Upper lobe of left lung (tissue), 6 donors: ENCODE measurements at places on chromosomes 5 and 9.
A peak's percentile ranks its signal among the peaks of the same experiment; 100 is the strongest.

DNA sequence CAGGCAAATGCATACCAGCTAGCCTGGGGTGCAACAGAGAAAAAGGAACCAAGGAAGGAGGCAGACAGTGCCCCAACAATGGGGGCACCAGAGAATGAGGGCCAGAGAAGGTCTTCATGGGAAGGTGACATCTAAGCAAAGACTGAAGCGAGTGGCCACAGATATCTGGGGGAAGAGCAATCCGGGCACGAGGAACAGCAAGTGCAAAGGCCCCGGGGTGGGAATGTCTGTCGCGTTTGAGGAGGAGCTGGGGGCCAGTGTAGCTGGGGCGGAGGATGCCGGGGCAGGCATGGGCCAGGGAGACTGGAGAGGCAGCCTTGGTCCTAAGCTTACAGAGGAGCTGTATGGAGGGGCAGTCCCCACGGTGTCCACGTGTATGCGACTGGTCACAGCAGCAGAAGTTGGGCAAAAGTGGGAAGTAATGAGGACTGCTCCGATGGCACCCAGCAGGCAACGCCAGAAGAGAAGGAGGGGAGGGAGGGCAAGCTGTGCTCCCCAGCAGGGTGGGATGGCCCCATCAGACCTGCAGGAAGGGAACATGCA is 19.1 kb downstream of the EEIG1 start:
- no peak overlapping the region for H3K4me3 ChIP-seq
- DNase-seq: no peak
- H3K4me1 ChIP-seq: peaks cover 44% of the 10 kb centered on the region
- no peaks in the 10 kb centered on the region for H3K36me3 ChIP-seq

DNA sequence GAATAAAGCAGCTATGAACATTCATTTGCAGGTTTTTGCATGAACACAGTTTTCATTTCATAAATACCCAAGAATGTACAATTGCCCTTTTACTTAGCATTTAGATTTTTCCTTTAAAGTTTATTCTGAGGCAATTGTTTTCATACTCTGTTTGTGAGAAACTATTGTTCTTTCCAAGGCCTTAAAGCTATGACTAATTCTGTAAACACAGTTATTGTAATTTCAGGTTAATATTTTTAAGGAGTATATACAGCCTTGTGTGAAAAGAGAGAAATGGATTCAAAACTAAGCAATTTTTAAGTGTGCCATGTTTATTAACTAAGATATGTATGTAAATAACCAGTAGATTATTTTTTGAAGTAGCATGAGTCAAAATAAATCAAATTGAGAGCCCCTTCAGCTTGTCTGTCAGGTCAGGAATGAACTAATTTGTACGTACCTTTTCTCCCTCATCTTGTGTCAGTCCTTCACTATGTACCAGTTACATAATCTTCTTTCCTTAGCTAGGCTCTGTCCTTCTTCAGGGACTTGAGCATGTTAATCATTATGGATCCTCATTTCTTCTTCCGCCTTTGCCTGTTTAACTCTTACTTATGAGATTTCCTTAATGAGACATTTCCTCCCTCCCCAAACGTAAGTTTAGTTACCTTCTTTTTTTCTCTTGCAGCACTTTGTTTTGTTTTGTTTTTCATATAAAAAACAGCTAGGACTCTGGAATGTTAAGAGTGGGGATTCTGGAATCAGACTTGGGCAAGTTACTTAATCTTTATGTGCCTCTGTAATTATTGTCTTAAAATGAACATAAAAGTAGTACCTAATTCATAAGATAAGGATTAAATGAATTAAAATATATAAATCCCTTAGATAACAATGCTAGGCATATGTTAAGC is 63.6 kb downstream of the NIPBL start:
- no peak overlapping the region for H3K27ac ChIP-seq
- H3K4me3 ChIP-seq: no peak overlapping the region
- peaks cover 8% of the 10 kb centered on the region for H3K4me1 ChIP-seq
- no peak for DNase-seq
- no peaks in the 10 kb centered on the region for H3K27me3 ChIP-seq
- H3K36me3 ChIP-seq: no peaks in the 10 kb centered on the region

- H3K4me1 ChIP-seq: peaks cover 4% of the 10 kb centered on the region
- H3K4me3 ChIP-seq: no peak overlapping the region
- H3K27me3 ChIP-seq: no peaks in the 10 kb centered on the region
- no peak overlapping the region for H3K27ac ChIP-seq
- H3K36me3 ChIP-seq: no peaks in the 10 kb centered on the region
- DNase-seq: no peak
These were observed 19.7 kb downstream of the SVEP1 start for GRCh38 chr9:110559869-110560268.

DNA sequence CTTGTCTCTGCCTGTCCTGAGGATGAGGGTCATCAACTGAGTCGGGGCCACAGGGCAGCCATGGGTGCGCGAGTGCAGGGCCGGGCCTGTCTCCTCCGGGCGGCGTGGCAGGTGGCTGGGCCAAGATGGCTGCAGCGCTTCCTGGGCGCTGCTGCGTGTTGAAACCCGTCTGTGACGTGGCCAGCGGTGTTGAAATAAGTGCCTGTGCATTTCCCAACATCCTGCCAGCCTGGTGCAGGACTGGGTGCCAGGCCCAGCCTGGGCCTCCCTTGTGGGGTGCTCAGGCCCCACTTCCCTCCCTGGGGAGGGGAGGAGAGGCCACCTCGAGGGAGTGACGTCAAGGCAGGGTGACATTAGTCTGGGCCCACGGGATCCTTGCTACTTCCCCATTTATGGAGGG is 45.5 kb downstream of the RXRA start:
- no peak overlapping the region for H3K4me3 ChIP-seq
- no peaks in the 10 kb centered on the region for H3K36me3 ChIP-seq
- H3K27me3 ChIP-seq: no peaks in the 10 kb centered on the region
- H3K4me1 ChIP-seq: peaks cover 90% of the 10 kb centered on the region
- H3K27ac ChIP-seq: peak overlapping the region; percentile 81

DNA sequence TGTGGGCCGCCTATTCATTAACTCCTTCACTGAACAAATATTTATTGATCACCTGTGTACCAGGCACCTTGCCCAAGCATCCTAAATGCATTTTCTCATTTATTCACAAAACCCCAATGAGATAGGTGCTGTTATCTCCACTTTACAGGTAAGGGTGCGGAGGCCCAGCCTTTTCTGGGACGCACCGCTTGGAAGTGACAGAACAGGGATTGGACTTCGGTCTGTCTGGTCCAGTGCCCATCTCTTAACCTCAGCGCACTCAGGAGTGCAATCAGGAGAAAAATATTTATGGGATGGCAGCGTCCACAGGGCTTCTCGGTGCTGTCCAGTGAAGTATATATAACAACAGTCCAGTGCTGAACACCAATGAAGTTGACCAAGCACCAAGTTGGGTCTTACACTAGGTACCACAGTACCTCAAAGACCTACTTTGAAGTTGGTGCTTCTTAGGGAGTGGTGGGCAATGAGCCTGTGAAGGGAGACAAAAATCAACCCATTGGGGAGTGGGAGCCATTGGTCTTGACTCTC is 18.9 kb upstream of the GARNL3 start:
- DNase-seq: no peak
- no peaks in the 10 kb centered on the region for H3K27me3 ChIP-seq
- H3K4me3 ChIP-seq: peak overlapping the region; percentile 67
- H3K36me3 ChIP-seq: no peaks in the 10 kb centered on the region

DNA sequence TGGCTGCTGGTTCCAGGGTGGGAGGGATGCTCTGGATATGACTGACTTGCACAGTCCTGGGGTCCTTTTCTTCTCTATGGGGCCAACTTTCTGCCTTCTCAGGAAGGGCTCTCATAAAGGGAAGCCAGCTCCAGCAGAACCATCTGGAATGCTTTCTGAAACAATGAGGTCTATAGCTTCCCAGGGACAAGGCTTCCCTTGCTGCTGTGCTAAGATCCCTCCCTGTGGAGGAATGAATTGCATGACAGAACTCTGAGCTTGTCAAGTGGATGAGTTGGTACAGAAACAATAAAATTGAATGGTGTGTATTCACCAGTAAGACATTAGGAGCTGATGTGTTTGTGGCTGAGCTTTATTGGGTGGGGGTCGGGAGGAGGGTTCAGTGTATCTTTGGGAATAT is 19.8 kb downstream of the CKMT2 start:
- no peaks in the 10 kb centered on the region for H3K36me3 ChIP-seq
- H3K4me1 ChIP-seq: no peaks in the 10 kb centered on the region
- H3K27ac ChIP-seq: no peak overlapping the region
- no peaks in the 10 kb centered on the region for H3K27me3 ChIP-seq
- DNase-seq: no peak

DNA sequence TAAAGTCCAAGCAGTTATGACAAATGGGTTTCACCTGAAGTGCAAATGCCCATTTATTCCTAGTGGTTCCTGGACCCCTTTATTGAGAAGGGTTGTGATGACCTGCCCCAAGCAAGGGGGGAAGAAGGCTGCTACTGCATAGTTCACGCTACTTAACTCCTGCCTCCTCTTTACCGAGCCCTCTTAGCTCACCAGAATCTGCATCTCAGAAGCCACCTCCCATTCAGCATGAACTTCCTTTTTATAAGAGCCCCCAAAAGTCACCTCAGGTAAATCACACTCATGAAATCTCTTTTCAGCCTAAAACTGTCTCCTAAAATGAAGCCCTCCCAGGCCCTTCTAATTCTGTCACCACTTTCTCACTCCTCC is 26.6 kb upstream of the C9orf72 start:
- no peak for DNase-seq
- H3K4me3 ChIP-seq: no peak overlapping the region

- H3K27me3 ChIP-seq: no peaks in the 10 kb centered on the region
- H3K4me3 ChIP-seq: no peak overlapping the region
- no peak for DNase-seq
- H3K4me1 ChIP-seq: peaks cover 16% of the 10 kb centered on the region
- no peak overlapping the region for H3K27ac ChIP-seq
These were observed 3.0 kb upstream of the SAP30L start for GRCh38 chr5:154442801-154443200.

DNA sequence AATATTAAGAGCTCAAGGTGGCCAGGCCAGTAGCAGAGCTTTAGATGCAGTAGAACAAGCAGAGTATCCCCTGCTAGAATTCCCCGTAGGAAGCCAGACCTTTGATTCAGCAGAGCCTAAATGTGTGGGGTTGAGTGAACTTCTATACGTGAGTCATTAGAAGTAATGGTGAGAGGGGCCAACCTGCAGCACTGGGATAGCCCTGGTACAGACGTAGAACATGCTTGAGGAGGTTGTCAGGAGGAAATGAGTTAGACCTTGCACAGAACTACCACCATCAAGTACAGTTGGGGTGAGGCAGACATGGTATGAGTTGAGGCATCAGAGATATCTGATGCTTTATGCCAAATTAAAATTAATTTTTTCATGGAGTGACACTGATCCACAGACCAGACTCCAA is 42.0 kb downstream of the PDCD1LG2 start:
- no peak overlapping the region for H3K27ac ChIP-seq
- H3K36me3 ChIP-seq: no peaks in the 10 kb centered on the region
- no peak overlapping the region for H3K4me3 ChIP-seq
- no peak for DNase-seq
- H3K4me1 ChIP-seq: peaks cover 2% of the 10 kb centered on the region
- H3K27me3 ChIP-seq: no peaks in the 10 kb centered on the region

GRCh38 chr9:107218829-107219485 is 64.1 kb upstream of the RAD23B start:
- DNase-seq: no peak
- no peaks in the 10 kb centered on the region for H3K27me3 ChIP-seq
- H3K36me3 ChIP-seq: no peaks in the 10 kb centered on the region
- H3K4me1 ChIP-seq: peaks cover 2% of the 10 kb centered on the region

DNA sequence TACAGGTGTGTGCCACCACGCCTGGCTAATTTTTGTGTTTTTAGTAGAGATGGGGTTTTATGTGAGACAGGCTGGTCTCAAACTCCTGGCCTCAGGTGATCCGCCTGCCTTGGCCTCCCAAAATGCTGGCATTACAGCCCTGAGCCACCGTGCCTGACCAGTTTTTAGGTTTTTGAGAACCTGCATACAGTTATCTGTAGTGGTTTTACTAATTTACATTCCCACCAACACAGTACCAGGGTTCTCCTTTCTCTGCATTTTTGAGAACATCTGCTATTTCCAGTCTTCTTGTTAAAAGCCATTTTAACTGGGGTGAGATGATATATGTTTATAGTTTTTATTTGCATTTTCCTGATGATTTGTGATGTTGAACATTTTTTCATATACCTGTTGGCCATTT is 12.8 kb downstream of the DMXL1 start:
- H3K4me1 ChIP-seq: peaks cover 13% of the 10 kb centered on the region
- no peak for DNase-seq
- no peaks in the 10 kb centered on the region for H3K27me3 ChIP-seq
- no peak overlapping the region for H3K27ac ChIP-seq
- no peaks in the 10 kb centered on the region for H3K36me3 ChIP-seq

- DNase-seq: no peak
- no peak overlapping the region for H3K4me3 ChIP-seq
- H3K27me3 ChIP-seq: no peaks in the 10 kb centered on the region
These were observed 45.8 kb downstream of the LRRTM2 start for GRCh38 chr5:138829341-138829740.

DNA sequence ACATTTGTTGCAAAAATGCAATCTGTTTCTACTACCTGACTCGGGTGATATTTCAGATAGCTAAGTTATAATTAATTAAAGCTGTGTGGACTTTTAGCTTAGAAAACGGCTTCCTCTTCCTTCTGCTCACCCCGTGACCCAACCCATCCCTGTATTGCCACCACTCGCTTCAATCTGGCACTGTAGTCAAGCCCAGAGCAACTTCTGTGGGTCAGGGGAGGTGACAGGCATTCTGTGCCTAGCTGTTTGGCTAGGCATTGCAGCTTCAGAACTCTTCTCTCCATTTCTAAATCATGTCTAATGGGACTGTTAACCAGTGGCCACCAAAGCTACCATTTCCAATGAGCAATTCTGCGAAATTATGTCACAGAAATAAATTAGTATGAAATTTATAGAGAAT is 179.7 kb upstream of the TLX3 start:
- H3K36me3 ChIP-seq: no peaks in the 10 kb centered on the region
- H3K4me1 ChIP-seq: no peaks in the 10 kb centered on the region
- no peaks in the 10 kb centered on the region for H3K27me3 ChIP-seq
- H3K27ac ChIP-seq: no peak overlapping the region
- DNase-seq: no peak

- H3K36me3 ChIP-seq: peaks cover 4% of the 10 kb centered on the region
- DNase-seq: peak; percentile 58
- H3K4me3 ChIP-seq: peak overlapping the region; percentile 91
- H3K4me1 ChIP-seq: peaks cover 50% of the 10 kb centered on the region
- peak overlapping the region; percentile 88 for H3K27ac ChIP-seq
- no peaks in the 10 kb centered on the region for H3K27me3 ChIP-seq
These were observed 745 bp downstream of the GADD45G start for GRCh38 chr9:89605465-89606048.
